NCI-H2107 (cell line): ENCODE measurements at places on chromosomes 4 and X.

- no peak for DNase-seq
Observed at GRCh38 chr4:20376070-20376469, 124.4 kb downstream of the SLIT2 start.

- no peak for DNase-seq
Observed at GRCh38 chr4:71322425-71322824, 16.4 kb upstream of the SLC4A4 start.

GRCh38 chrX:127621780-127622179, 430.4 kb downstream of the ACTRT1 start:
- DNase-seq: no peak

DNA sequence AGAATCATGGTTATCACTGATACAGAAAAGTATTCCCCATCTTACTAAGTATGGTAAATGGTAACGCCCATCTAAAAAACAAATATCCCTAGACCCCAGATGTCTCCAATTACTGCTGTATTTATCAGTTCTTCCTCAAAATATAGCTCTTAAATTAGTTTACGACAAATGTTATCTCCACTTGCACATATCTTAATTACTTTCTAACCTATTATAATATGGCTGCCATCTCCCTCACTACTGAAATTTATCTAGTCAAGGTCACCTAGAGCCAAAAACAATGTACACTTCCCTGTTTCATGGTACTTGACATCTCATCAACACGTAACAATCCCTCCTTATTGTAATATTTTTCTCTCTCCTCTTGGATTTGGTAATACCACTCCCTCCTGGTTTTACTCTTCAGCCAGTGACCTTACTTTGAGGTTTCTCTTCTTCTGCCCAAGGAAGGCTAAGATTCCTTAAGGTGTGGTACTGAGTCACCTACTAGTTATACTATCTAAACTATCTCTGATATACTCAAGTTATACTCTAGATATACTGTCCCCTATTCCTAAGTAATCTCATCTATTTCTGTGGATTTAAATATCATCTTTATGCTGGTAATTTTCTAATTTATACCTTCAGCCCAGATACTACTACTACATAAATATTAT, 8.6 kb downstream of the LCORL start:
- DNase-seq: no peak

DNA sequence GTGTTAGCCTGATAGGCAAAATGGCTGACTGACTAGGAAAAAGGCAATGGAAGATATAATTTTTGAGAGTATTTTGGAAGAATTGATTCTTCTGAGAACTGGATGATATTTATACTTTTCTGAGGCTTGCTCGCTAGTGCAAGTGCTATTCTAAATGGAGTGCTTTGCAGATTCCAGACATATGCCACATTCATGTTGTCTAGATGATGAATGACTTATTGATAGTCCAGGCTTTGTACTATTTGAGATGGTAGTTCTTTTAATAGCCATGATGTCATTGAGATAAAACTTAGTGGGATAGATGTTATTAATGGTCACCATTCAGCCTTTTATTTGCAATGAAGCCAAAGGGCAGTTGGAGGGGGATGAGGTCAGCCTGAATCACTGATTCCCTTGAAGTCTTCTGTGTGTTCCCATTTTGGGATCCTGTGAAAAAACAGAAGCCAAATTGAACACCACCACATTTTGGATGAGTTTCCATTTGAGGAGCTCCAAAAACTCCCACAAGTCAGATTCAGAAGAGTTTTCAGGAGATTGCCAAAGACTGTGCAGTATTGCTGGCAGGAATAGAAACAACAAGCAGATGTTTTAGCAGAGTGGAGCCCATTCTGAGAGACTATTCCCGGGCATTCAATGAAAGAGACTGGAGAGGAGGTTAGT, 184.1 kb downstream of the IL1RAPL2 start:
- DNase-seq: no peak

GRCh38 chr4:17516980-17517379, 2.0 kb downstream of the CLRN2 start:
- no peak for DNase-seq

- DNase-seq: no peak
Observed at GRCh38 chr4:85078016-85078415, 111.5 kb upstream of the WDFY3 start.

DNA sequence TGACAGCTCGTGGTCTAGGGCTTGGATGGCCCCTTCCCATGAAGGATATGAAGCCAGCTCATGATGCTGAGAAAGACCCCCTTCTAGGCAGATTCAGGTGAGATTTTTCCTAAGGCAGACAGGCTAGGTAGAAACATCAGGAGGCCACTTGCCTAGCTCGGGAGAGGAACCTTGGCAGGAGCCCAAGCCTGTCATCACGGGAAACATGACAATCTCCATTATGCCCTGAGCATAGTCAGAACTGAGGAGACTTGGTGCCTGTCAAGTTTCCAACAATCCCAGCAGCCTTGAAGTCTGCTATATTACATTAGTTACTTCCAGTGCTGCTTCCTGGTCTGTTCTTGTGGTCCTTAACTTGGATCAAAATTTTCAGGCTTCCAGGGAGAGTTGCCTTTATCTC, 18.7 kb upstream of the WDR1 start:
- DNase-seq: no peak

DNA sequence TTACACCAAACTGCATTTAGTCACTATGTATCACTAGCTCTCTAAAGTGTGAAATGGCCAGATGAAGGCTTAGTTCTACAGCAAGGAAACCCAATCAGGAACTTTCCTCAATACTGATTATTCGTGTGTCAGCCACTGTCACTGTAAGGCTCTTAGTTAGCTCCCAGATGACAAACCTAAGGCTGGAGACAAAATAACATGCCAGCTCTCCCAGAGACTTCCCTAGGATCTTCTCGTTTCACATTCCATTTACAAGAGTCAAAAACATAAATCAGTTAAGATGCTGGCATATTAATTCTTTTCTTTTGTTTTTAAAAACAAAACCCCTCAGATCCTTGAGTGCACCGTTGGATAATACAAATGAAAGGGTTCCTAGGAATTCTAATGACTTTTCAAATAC, 88.2 kb upstream of the TFDP3 start:
- DNase-seq: no peak

DNA sequence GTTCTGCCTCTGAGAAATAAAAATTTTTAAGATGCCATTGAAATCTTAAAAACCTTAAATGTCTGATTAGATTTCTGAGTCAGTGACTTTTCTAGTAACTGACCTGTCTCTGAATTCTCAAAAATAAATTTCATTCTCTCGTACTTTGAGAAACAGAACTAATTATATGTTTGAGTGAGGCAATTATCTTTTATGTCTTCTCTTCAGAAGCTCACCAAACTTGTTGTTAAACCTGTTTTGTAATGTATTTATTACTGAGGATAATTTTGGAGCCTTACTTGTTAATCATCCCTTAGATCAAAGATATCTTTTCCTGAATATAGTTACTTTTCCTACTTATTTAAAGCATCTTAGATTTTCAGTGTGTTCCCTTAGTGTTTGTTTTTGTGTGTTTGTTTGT, 64.5 kb upstream of the MMAA start:
- no peak for DNase-seq

GRCh38 chr4:24181005-24181404, 291.2 kb upstream of the PPARGC1A start:
- DNase-seq: no peak

- no peak for DNase-seq
Observed at GRCh38 chr4:168615294-168616065, 118.6 kb downstream of the PALLD start.

GRCh38 chrX:107971636-107972035, 10.5 kb downstream of the TEX13B start:
- no peak for DNase-seq

DNA sequence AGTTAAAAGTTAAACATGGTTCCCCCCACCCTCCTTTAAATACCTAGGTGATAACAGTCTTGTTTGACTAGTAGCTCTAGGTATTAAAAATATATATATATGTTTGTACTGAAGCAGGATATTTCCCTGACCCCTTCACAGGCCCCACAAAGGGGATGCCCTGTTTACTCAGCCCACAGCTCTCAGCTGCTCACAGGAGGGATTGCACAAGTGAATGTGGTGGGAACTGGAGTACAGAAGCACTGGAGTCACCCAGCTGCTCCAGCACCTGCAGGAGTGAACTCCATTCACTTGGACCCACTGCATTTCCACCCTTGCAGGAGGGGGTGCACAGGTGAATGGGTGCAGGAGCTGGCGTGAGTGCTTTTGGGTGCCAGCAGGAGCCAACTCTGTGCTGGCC, 99.3 kb upstream of the TLR3 start:
- no peak for DNase-seq
